ENCODE measurements at places on chromosomes 1 and 21.

DNA sequence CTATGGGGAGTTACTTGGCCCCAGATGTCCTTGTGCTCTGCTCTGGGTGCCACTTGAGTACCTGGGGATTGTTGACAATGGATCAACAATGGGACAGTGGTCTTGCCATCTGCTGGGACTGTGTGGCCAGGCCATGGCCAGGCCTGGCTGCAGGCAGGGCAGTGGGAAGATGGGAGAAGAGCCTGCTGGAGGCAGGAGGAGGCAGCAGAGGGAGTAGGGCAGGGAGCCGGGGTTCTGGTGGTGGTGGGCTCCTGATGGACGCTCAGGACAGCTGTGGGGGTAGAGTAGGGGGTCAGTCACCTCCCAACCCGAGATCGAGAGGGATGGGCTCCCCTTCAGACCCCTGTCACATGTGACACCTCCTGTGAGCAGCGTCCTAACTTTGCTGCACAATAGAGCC is 81.0 kb downstream of the ARHGEF10L start:
- no peak for DNase-seq

GRCh38 chr1:21292984-21293536 is 2.8 kb upstream of the ECE1 start:
- DNase-seq: peak; percentile 70

GRCh38 chr1:35210321-35211119 is 17.6 kb upstream of the SFPQ start:
- no peak for DNase-seq

DNA sequence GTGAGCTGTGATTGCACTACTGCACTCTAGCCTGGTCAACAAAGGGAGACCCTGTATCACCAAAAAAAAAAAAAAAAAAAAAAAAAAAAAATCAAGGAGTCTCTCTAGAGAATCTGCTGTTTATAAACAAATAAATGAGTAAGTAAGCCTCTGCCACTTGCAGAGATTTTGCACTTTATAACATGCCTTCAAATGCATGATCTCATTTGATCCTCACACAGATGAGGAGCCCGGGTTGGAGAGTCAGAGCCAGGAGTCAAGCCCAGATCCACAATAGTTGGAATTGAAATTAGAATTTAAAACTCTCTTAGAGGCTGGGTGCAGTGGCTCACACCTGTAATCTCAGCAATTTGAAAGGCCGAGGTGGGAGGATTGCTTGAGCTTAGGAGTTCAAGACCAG is 4.0 kb downstream of the PRELP start:
- no peak for DNase-seq

GRCh38 chr1:51157395-51157794 is 55.4 kb downstream of the C1orf185 start:
- DNase-seq: no peak

DNA sequence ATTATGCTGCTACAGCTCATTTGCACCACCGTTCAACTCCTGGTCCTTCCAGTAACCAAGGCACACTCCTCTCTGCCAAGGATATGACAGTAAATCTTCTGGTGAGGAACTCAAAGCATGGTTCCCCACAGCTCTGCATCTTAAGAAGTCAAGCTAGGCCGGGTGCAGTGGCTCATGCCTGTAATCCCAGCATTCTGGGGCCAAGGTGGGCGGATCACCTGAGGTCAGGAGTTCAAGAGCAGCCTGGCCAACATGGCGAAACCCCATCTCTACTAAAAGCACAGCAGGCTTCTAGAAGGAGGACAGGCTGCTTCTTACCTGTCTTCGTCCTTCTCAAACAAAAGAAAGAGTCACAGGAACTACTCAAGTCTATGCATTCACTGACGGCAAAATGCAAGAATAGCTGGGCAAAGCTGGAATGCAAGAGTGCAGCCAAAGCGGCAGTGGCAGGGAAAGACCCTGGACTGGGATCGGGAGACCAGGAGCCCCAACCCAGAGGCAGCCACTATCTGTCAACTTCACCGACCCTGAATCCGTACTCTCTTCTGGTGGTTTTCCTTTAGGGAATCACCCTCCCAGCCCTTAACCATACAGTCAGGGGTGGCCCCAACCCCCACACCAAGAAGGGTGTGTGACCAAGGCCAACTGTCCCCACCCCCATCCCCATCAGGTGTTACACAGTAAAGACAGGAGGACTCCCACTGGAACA is 75.5 kb downstream of the NPHP4 start:
- no peak for DNase-seq

DNA sequence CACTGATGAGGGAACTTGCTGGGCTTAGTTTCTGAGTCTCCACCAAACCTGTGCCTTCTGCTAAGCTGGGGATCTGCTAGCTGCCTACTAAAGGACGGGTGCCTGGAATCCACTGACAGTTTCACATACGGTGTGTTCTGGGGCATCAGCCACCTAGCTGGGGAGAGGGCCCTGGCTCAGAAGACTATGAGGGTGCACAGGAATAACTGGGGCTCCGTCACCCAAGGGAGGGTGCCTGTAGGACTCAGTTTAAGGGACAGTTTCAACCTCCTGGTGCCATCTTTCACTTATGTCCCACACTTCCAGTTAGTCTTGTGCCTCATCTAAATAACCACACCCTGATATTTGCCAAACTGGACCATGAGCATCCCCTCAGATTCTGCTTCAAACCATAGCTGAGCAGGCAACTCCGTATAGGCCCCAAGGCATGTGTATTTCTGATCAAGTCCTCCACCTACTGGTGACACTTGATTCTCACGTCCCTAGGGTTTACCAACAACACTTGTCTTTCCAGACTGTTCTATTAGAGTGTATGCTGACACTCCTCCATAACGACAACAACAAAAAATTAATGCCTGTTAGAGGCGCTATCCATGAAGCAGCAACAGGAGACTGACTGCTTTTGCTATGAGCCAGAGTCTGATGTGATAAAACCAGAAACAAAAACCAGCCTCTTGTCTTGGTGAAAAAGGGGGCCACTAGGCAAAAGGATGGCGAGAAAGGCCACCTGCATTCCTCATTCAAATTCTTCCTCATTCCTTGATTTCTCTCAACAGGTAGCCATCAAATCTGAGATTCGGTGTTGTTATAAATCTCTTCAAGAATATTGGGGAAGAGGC is 55.0 kb upstream of the PAXBP1 start:
- peak; percentile 25 for DNase-seq

GRCh38 chr1:160438317-160438918 is 38.1 kb downstream of the VANGL2 start:
- DNase-seq: no peak

DNA sequence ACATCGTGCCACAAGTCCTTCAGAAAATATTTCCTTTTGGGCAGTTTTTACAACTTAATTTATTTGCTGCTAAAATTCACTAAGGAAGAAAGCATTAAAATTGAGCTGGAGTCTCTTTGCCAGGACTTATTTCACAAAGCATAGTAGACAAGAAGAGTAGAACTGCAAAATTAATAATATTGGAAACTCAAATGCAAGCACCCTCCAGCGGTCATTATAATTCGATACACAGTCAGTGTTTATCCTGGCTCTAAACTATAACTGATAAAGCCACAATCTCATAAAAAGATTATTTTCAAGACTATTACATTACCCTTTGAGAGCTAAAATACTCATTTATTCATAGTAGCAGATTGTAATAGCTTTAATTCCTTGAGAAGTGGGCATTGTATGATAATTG is 655.4 kb downstream of the RWDD3 start:
- no peak for DNase-seq

- DNase-seq: peak; percentile 70
Measured at GRCh38 chr1:186082235-186082937, 292.7 kb downstream of the TPR start.

DNA sequence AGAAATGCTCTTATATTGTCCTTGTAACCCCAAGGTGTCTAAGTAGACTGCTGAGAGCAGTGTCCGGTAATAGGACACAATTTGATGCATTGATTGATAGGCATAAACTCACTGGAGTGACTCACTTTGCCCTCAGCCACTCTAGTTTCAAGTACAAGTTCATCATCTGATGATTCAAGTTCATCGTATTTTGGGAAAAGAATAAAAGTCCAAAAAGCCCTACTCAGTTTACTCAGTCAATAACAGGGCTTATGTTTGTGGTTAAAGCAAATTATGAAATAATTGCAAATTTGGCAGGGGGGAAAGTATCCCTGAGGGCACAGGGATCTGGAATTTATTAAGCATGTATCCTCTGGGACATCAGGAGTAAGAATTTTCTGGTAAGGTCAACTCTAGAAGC is 7.6 kb upstream of the ATF3 start:
- DNase-seq: no peak

DNA sequence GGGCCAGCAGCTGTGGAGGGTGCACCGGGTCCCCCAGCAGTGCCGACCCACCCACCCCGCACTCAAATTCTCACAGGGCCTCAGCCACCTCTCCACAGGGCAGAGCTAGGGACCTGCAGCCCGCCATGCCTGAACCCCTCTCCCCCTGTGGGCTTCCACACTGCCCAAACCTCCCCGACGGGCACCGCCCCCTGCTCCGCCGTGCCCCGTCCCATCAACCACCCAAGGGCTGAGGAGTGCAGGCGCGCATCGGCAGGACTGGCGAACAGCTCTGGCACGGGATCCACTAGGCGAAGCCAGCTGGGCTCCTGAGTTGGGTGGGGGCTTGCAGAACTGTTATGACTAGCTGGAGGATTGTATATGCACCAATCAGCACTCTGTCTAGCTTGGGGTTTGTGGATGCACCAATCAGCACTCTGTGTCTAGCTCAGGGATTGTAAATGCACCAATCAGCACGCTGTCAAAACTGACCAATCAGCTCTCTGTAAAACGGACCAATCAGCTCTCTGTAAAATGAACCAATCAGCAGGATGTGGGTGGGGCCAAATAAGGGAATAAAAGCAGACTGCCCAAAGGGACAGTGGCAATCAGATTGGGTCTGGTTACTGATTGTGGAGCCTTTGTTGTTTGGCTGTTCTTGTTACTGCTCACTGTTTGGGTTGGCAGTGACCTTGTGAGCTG is 12.4 kb upstream of the RCAN3 start:
- no peak for DNase-seq

DNA sequence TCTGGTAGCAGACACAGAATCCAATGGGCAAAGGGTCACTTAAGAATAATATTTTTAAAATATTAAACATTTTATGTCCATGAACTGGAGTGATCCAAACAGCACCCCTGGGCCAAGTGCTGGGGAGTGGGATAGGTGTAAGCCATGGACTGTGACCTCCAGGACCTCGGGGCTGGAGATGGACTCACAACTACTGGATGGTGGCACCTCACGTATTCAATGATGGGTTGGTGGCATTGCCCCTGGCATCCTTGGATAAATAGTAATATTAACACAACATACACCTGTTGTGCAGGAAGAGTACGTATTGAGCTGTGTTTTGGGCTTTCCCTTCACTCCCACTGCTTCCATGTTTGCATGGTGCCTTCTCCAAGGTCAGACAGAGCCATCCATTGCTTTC is 39.3 kb upstream of the TENT5C start:
- no peak for DNase-seq

- no peak for DNase-seq
Measured at GRCh38 chr1:192459467-192459866, 116.1 kb upstream of the RGS1 start.

DNA sequence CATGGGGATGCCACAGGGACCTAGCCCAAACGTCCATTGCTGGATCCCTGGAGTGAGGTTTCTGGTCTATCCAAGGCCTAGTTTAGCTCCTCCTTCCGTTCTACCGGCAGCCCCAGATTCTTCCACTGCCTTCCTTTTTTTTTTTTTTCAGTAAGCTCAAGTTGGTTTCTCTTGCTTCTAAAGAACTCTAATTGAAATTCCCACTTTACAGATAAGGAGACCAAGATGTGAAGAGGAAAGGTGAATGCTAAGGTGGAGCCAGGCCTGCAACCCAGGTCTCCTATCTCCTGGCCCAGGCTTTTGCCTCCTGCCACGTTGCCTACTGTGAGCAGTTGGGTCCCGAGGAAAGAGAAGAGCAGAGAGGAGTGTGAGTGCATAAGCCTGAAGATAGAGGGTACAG is 31.5 kb upstream of the CLIC4 start:
- DNase-seq: no peak

- DNase-seq: no peak
Measured at GRCh38 chr1:12539705-12540579, 78.1 kb downstream of the DHRS3 start.

GRCh38 chr21:18249672-18250071 is 5.0 kb downstream of the CHODL start:
- no peak for DNase-seq

GRCh38 chr1:144551543-144552424 is 40.9 kb upstream of the PPIAL4F start:
- DNase-seq: peak; percentile 78

DNA sequence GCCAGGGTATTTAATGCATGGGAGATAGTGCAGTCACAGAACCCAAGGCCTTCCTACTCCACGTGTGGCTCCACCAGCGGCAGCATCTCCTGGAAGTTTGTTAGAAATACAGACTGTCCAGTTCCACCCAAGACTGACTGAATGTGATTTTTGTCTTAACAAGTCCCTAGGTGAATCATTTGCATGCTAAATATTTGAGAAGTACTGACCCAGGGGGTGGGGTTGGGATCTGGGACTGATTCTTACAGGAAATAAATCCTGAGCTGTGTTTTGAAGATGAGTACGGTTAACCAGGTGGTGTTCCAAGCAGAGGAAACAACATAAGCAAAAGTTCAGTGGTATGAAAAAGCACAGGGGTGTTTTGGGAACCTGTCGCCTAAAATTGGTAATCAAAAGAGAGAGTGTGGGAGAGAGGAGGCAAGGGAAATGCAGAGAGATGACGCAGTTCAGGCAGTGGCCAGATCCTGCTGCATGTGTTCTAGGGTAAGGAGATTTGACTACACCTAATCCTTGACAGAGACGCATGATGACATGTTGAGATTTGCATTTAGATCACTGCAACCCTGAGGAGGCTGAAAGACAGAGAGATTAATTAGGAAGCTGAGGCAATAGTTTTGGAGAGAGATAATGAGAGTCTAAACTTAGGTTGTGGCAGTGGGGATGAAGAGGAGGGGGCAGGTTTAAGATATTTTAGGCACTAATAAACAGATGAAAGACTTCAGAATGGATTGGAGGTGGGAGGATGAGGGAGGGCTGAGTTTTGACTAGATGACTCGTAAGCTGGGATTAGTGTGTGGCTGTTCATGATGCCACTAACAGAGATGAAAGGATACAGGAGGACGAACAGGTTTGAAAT is 3.7 kb upstream of the ZNF326 start:
- no peak for DNase-seq

DNA sequence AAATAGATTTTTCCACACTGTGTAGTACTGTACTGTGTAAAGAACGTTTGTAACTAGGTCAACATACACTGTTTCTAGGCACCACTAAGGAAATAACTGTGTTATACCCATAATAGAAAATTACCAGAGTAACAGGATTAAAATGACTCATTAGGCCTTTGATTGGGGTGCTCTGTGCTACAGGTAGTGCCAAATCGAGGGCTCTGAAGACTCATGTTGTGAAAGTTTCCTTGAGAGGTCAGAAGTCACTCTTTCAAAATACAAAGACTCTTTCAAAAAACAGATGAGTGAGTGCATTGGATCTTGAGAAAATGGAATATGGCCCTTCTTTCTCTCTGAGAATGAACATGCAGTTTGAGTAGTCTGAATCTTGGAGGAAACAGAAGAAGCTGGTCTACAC is 143.0 kb downstream of the MRPL39 start:
- DNase-seq: no peak

DNA sequence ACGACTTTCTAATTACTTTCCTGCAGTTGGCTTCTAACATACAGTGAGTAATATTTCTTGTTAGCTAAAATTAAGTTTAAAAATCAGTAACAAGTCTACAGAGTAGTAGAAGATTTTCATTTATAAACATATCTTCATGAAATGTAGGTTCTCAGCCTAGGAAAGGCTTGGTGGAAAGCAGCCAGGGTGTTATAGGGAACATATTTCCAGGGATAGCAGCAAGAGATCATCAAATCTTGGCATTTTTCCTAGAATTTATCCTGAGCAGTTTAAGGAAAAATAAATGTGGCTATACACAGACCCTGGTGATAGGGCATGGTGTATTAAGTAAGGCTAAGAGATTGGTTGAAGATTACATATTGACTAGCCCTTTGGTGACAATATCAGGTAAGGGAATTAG is 203.5 kb upstream of the NEGR1 start:
- DNase-seq: no peak

All from memory B cell (primary cell).